ENCODE measurements at places on chromosomes 1 and 21.

- no peak for DNase-seq
Observed at GRCh38 chr1:76133977-76134376, 59.4 kb downstream of the ST6GALNAC3 start.

DNA sequence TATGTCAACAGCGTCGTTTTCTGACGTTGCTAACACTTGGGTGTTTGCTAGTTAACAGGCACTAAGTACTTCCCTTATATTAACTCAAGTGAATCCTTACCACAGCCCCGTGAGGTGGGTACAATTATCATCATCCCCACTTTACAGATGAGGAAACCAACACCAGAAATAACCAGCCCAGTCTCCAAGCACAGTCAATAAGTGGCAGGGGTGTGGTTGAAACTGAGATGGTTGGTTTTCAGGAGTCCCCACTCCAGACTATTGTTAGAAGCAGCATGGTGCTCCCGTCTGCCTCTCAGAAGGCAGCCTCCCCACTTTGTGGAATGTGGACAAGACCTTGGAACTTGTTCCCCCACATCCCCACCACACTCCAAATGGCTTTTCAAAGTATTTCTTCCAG lies 45.7 kb upstream of the ACOT11 start:
- DNase-seq = no peak

- DNase-seq = no peak
Observed at GRCh38 chr1:168453056-168453455, 90.7 kb downstream of the XCL2 start.

DNA sequence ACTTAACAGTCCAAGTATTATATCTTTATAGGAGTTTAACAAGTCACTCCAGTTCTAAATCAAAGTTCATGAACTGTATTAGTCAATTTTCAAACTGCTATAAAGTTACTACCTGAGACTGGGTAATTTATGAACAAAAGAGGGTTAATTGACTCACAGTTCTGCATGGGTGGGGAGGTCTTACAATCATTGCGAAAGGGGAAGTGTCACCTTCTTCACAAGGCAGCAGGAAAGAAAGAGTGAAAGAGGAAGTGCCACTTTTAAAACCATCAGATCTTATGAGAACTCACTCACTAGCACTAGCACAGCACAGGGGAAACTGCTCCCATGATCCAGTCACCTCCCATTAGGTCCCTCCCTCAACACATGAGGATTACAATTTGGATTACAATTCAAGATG lies 70.0 kb downstream of the CLCA4 start:
- no peak for DNase-seq

DNA sequence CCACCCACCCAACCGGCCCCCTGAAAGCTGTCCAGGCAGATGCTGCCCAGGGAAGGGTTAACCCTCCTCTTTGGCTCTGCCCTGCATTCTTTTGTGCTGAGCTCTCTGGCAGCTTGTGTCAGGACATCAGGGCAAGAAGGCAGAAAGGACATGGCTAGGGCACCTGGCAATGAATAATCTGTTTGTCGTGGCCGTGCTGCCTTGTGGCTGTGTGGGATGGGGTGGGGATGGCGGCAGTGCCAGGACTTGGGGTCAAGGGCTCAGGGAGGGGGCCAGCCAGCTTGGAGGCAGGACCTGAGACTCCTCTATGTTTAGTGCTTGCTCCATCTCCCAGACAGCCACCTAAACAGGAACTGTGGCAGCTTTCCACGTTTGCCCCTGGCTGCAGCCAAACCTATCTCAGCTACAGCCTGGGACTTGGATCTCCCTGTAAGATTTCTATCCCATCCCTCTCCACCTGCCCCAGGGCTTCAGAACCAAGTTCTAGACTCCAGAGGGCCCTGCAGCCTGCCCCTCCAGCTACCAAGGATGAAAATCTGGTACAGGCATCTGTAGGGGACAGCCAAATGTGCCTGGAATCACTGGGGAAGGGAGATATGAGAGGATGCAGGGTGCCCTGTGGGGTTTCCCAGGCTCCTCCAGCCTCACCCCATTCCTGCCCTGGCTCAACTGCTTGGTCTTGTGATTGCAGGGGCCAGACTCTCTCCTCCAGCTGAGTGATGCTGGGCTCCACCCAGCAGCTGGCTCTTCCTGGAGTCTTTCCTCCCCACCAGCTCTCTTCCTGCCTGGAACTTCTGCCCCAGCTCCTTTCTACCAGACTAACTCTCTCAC lies 9.6 kb upstream of the GPR37L1 start:
- DNase-seq = peak; percentile 86

DNA sequence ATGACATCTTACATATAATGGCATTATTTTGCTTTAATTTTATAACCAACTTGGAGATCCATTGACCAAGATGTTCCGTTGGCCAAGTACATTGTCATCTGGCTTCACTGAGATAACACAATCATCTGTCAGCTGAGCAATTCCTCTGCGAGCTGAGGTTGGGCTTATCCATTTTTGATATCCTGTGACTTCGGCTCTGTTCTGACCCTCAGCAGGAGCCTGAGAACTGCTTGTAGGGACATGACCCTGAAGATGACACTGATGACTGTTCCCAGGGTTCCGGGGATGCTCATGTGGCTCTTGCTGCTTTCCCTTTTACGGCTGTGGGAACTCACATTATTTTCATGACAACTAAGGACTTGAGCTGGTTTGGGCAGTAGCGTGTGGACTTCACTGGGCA lies 51.2 kb downstream of the TLR5 start:
- no peak for DNase-seq

DNA sequence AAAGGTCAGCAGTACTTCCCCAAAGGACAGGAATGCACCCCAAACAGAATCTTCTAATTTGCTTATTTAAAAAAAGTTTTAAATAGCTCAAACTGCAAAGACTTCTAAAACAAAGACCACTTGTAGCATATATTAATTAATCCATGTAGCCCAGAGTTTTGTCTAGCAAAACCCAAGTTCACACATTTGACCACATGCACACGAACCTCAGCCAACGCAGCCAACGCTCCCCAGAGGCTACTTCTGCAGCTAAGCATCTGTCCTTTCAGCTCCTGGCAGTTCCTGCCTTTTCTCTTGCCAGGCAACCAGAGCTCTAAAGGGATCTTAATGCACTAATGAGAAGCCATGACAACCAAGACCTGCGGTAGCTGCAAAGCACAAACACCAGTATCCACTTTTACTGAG lies 89.6 kb downstream of the RERE start:
- no peak for DNase-seq

DNA sequence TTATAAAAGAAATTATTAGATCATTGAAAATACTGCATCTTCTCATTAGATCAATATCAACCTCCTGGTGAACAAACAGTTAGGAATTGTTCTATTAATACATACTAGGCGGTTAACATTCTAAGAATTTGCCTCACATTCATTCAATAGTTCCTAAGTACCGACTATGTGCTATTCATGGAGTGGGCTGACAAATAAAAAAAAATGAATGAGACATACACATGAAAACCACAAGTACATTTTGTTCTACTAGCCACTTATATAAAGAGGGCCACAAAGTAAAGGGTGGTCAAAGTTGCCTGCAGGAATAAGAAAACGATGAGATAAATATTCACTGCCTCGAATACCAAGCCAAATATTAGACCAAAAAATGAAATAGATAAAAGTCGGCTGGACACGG lies 294.4 kb downstream of the SDCCAG8 start:
- no peak for DNase-seq

DNA sequence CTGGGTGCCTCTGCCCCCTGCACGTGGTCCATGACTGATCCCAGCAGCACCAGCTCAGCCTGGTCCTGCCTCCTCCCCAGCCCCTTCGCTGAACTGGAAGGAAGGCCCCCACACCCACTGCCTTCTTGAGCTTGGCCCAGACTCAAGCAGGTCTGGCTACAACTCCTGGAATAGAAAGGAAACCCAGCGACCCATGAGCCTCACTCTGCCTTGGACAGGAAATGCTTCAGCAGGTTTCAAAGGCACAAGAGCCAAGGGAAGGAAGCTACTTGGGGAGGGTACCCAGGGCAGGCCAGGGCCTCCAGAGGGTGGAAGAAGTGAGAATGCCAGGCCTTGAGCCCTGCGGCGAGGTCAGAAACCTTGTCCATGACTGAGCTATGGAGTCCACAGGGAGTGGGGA lies 35.9 kb upstream of the RD3 start:
- DNase-seq = no peak

GRCh38 chr21:45828580-45829570 lies 152.7 kb upstream of the COL6A1 start:
- DNase-seq = no peak

GRCh38 chr1:113191579-113192076 lies 118.6 kb downstream of the LRIG2 start:
- no peak for DNase-seq

GRCh38 chr1:98323388-98323787 lies 338.1 kb upstream of the SNX7 start:
- peak; percentile 88 for DNase-seq

GRCh38 chr1:243443557-243443956 lies 187.7 kb downstream of the SDCCAG8 start:
- no peak for DNase-seq

GRCh38 chr1:100861379-100861778 lies 33.3 kb downstream of the EXTL2 start:
- DNase-seq = peak; percentile 43

DNA sequence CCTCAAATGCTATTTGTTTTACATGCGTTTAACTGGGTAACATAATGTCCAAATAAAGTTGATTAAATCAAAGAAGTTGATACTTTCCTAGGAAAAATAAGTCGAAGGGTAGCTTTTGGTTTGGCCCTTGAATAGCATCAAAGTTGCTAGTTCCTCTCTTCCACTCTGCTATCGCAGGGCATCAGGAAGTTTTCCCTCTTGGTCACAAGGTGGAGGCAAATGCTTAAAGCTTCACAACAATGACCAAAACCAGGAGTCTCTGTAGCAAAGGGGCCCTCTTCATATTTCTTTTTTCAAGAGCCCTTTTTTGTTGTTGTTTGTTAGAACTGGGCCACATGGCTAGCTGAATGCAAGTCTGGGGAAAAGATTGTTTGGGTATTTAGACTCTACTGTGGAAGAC lies 668.4 kb downstream of the KCNT2 start:
- DNase-seq = peak; percentile 2

DNA sequence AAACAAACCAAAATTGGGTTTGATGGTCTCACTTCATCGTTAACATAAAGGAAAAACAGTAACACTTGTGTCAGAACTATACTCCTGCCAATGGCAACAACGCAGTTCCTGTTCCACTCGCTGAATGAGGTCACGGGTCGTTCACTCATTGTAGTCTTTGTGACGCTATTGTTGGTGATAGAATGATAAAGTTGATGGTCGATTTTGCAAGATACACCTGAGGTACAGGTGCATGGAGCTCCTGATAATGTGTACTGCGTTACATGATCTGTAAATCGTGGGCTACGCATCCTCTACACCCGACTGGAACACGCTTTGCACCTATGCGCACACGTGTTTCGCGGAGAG lies 391 bp upstream of the CENPS start:
- no peak for DNase-seq

DNA sequence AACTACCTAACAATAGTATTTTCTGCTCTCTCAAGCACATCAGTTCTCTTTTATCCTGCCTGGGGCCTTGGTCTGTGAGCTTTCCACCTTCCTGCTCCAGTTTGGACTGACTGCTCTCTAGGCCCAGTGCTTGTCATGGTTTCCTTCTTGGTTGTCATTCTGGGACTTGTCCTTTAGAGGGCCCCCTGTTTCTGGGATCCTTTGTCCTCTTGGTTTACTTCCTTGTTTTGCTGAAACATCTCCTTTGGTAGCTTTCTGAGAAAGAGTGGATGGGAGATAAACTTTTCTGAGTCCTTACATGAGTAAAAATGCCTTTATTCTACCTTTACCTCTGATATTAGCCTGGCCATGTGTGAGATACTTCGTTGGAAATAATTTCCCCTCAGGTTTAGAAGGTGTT lies 4.7 kb downstream of the SLC1A7 start:
- no peak for DNase-seq

DNA sequence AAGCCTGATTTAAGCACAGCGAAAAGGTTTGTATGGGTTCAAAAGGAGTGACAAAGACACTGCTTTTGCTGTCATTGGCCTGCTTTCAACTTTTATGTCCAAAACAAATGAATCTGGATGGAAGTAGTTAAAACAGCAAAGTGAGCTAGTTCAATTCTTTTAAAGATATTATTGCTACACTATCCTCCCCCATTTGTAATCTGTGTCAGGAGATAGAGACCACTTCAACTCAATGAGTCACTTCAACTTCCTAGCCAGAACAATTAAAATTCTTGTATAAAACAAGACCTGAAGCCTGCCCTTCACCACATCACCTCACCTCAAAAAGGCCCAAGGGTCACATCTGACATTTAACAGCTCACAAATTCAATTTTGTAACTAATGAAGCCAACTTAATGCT lies 364.1 kb upstream of the LYPLAL1 start:
- peak; percentile 26 for DNase-seq

GRCh38 chr21:39005502-39005787 lies 177.8 kb downstream of the PSMG1 start:
- DNase-seq = no peak

DNA sequence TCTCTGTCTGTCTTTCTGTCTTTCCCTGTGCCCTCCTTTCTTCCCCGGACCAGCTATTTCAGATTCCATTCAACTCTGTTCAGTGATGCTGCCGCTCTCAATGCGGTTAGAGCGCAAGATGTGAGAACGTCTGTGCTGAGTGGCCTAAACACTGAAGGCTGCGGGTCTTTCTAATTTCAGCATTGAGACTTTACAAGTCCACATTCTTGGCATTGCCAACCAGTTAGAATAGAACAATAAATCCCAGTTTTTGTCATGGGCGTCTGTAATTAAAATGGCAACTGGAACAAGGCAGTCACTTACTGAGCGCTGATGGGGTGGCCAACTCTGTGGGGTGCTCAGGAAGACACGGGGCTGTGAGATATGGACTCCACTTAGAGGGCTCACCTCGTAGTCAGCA lies 112.8 kb downstream of the DHRS3 start:
- no peak for DNase-seq

DNA sequence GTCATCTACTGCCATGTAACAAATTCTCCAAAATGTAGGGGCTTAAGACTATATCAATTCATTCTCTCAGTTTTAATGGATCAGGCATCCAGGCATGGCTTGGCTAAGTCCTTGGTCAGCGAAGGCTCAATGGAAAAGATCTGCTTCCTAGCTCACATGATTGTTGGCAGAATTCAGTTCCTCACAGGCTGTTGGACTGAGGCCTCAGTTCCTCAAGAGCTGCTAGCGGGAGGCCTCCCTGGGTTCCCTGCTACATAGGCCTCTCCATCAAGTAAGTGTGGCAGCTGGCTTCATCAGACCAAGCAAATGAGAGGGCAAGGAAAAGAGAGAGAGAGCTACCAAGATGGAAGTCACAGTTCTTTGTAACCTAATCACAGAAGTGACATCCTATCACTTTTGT lies 19.6 kb upstream of the EYA3 start:
- no peak for DNase-seq

- no peak for DNase-seq
Observed at GRCh38 chr21:39980241-39980820, 113.1 kb downstream of the PCP4 start.

DNA sequence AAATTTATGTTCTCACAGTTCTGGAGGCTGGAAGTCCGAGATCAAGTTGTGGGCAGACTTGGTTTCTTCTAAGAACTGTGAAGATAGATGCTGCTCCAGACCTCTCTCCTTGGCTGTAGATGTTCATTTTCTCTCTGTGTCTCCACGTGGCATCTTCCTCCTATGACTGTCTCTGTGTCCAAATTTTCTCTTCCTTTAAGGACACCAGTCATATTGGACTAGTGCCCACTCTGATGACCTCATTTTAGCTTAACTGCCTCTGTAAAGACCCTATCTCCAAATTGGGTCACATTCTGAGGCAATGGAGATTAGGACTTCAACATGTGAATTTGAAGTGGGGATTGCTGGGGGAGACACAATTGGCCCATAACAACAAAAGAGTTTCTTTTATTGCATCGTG lies 125.3 kb upstream of the ETS2 start:
- no peak for DNase-seq

GRCh38 chr1:3365523-3366125 lies 88.8 kb upstream of the ARHGEF16 start:
- no peak for DNase-seq

Measured in NCI-H226 (cell line).